ENCODE measurements at places on chromosomes 6 and 20.

DNA sequence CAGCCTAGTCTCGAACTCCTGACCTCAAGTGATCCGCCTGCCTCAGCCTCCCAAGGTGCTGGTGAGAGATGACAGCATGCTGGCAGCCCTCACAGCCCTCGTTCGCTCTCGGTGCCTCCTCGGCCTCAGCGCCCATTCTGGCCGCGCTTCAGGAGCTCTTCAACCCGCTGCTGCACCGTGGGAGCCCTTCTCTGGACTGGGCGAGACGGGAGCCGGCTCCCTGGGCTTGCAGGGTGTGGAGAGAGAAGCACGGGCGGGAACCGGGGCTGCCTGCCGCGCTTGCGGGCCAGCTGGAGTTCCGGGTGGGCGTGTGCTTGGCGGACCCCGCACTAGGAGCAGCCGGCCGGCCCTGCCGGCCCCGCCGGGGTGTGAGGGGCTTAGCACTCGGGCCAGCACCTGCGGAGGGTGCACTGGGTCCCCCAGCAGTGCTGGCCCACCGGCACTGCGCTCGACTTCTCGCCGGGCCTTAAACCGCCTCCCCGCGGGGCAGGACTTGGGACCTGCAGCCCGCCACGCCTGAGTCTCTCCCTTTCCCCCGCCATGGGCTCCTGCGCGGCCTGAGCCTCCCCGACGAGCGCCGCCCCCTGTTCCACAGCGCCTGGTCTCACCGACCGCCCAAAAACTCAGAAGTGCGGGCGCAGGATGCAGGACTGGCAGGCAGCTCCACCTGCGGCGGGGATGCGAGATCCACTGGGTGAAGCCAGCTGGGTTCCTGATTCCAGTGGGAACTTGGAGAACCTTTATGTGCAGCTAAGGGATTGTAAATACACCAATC is 31.5 kb upstream of the RANBP9 start:
- no peak for DNase-seq

- DNase-seq = no peak
Observed at GRCh38 chr6:135025175-135025574, 29.4 kb downstream of the HBS1L start.

- no peak for DNase-seq
Observed at GRCh38 chr6:78340755-78341154, 526.6 kb upstream of the IRAK1BP1 start.

- no peak for DNase-seq
Observed at GRCh38 chr6:130362128-130362527, 3.7 kb upstream of the TMEM200A start.

- DNase-seq = no peak
Observed at GRCh38 chr20:57417051-57417689, 26.0 kb downstream of the RBM38 start.

DNA sequence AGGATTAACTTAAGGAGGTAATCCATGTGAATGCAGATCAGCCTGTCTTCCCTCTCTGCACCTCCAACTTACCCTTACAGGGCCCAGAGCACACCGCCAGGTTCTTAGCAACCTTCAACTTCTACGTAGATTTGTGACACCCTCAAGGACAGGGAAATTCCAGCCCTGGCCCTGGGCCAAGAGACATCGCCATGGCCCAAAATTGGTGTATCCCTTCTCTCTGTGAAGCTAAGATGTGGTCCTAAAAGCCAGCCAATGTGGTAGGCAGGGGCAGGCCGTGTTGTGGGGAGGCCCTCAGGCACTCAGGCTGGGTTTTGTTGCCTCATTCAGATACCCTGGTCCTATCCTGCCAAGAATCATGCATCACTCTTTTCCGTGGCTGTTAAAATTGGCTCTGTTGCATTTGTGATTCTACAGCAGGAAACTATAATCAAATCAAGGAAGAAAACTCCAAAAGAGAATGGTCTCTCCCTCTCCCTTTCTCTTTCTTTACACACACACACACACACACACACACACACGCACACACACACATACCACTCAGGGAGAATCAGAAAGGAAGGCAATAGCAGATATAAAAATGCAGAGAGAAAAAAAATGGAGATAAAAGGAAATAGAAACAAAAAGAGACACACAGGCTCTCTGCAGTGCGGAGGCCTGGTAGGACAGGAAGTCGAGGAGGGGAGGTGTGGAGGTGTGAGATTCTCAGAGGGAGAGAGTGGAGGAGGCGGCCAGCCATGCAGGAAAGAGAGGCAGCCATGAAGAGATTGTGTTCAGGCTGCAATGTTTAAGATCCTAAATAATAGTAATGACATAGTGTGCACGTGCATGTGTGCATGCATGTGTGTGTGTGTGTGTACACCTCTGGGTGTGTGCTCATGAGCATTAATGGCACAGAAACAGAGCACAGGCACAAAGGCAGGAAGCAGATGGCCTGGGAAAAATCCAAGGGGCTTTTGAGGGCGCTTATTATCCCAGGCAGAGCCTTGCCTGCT is 201.8 kb upstream of the LRFN2 start:
- DNase-seq = no peak

DNA sequence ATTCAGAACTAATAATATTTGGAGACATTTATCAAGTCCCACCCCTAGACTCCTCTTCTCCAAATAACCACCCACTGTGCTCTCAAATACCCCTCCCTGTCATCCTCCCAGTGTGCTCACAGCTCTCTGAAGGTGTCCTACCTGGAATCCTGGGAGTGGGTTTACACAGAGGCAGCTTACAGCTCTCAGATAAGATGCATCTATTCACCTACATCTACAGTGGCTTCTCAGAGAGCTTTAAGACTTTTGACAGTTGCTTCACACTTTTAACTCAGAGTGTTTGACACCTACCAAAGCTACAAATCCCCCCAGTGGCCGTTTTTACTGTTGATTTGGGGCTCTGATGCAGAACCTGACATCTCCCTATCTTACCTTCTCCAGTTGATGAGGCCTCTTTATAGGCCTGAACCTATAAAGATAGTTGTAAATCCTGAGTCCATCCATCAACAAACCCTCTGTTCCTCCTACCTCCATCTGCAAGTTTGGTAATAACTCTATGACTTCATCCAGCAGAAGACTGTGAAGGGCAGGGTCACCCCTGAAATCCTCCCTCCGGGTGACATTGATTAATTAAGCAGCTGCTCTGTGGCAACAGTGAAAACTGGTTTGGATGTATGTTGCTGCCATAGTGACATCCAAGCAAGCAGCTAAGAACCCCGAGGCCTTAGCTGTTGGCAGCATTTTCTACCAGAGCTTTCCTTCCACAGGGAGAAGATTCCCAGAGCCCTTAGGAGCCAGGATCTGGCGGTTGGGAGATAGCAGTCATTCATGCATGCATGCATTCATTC is 226.1 kb upstream of the RREB1 start:
- DNase-seq = no peak

DNA sequence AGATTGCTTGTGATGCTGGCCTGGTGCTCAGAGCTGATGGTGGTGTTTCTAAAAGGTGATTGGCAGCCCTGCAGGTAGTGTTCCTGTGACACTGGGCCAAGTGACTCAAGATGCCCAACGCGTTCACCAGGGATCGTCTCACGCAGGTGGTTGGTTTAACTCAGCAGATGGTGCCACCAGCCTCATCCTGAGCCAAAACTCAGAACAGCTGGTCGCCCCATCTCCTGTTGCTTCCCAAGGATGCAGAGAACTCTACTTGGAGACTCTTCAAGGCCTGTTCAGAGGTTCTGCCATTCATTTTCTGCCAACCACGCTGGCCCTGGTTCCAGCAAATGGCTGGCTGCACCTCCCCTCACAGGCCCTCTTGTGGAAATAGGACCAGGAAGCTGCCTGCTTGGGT is 394.4 kb downstream of the CDH26 start:
- no peak for DNase-seq

- no peak for DNase-seq
Observed at GRCh38 chr6:122845916-122846612, 57.0 kb downstream of the SMPDL3A start.

DNA sequence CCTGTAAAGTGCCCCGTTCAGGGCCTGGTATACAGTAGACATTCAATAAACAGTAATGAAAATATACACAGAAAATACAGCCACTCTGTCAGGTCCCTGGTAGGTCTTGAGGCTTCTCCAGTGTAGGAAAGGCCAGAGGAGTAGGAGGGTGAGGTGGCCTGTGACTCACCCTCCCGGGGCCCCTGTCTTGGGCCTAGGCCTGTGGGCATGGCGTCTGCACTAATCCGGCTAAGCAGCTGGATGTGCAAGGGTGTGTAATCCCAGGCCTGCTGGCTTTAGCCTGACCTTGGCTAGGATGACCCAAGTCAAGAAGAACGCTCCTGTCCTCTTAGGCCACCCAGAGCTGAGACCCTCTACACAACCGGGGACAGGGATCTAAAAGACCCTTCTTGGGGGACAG is 84.9 kb downstream of the KCNB1 start:
- no peak for DNase-seq

GRCh38 chr6:158757753-158758090 is 61.4 kb downstream of the EZR start:
- DNase-seq = no peak

DNA sequence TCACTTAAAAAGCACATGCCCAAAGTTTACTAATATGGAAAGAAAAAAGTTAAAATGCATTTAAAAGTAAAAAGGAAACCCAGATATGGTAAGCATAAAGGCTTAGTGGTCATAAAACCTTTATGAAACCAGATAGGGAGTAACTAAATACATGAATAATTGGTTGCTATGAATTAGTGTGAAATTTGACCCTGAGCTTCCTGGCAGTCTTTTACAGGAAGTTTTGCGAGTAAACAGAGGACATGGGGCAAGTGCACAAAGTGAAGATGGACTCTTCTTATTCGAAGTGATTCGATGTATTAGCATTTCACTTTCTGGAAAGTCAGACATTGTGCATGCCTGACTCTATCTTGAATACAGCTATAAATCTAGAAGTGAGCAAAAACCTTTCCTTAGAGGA is 90.9 kb upstream of the MLIP start:
- DNase-seq = no peak

DNA sequence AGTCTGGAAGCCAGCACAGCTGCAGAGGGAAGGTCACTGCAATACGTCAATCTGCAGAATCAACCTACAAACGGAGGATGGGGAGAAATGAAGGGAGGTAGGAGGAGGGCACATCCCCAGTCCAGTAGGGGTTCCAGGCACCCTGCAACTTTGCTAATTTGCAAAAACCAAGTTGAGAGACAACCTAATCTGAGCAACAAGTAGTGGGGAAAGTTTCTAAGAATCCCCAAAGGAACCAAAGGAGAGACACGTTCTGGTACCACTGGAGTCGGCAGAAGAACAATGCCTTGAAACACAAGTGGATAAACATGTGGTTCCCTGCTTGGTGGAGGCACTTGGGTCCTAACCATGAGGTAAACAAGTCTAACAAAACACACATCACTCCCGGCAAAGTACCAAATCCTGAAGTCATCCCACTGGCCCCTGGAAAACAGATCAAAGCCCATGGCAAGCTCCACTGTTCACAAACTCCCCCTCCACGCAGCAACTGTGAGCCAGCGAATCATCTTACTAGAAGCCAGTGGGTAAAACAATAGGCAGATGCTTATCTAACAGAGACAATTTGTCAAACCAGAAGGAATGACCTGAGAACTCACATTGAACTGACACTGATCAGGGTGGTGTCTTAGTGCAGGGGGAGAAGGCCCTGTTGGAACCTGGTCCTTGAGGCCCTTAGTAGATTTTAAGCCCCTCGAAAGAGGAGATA is 4.7 kb downstream of the MRPS18A start:
- no peak for DNase-seq

- no peak for DNase-seq
Observed at GRCh38 chr6:85130743-85131142, 319.1 kb upstream of the NT5E start.

DNA sequence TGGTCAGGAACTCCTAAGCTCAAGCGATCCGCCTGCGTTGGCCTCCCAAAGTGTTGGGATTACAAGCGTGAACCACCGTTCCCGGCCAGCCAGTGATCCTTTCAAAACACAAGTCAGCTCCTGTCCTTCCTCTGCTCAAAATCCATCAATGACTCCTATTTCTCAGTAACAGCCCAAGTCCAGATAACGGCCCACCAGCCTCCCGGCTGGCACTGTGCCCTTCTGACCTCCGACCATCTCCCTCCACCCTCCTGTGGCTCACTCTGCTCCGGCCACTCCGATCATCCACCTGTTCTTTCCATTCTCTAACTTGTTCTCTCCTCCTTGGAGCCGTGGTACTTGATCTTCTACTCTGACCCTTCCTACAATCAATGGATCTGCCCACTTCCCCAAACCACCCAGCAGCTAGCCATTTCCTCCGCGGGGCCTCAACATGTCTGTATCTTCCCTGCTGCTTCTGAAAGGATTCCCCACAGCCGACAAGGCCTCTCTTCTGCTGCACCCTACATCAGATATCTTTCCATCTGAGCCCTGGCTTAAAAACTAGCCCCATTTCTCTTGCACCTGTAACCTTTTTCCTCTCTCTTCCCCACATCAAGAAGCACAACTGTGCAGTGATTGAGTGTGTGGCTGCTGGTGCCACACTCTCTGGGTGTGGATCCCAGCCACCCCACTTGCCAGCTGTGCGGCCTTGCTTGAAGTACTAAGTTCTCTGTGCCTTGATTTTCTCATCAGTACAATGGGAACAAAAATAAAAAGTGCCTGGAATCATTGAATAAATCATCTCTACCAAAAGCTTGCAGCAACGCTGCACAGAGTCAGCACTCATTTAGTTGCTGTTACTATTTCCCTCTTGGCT is 6.1 kb upstream of the ZMYND8 start:
- no peak for DNase-seq

GRCh38 chr6:57116776-57117175 is 26.8 kb downstream of the ZNF451 start:
- no peak for DNase-seq

- no peak for DNase-seq
Observed at GRCh38 chr6:127684501-127684900, 107.5 kb downstream of the C6orf58 start.

DNA sequence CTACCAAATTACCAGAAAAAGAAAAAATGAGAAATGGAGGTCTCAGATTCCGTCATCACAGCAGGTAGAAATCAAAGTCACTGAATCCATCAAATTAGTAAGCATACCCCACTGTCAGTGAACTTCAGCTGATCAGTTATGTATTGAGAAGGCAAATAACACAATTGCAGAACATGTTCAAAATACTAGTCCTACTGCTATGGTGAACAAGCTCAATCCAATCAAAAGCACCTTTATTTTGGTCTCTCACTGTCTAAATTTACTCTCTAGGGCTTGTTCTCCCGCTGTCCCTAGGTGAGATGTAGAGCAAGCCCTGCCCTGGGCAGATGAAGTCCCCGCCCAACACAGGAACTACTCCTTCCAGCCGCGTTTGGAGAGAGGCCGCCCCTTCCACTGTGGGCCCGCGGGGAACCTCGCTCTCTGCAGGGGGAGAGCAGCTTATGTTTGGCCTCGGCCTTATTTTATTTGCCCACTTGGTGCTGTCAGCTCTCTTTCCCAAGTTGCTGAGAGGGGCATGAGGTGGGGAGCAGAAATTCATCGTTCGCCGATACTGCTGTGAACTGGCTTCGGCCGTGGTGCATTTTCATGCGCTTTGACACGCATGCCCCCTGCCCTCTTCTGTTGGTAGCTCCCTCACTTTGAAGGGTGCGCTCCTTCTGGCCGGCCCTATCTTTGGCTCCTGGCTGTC is 14.3 kb upstream of the MAP1LC3A start:
- DNase-seq = no peak

GRCh38 chr20:32208499-32209154 is 947 bp downstream of the POFUT1 start:
- no peak for DNase-seq
